NCI-H1694 treated with DMSO at 0.1 percent for 48 hours (cell line): ENCODE measurements at places on chromosomes 1 and 21.

DNA sequence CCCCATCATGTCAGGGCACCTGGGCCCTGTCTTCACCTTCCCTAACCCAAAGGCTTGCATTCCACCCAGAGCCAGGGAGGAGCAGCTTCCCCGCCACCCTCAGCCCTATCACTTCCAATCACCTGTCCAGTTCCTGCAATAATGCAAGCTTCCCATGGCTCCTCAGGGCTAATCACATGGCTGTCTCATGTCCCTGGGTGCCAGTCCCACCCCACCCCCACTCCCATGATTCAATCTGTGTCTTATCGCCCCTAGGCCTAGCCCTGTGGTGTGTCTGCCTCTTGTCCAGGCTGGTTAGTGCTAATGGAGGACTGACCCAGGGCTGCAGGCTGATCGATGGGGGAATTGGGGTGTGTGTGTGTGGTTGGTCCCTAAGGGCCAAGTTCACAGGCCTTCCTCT, 11.0 kb upstream of the PEAR1 start:
- DNase-seq = no peak

GRCh38 chr1:23341931-23342692, 2.0 kb downstream of the HNRNPR start:
- DNase-seq = no peak

DNA sequence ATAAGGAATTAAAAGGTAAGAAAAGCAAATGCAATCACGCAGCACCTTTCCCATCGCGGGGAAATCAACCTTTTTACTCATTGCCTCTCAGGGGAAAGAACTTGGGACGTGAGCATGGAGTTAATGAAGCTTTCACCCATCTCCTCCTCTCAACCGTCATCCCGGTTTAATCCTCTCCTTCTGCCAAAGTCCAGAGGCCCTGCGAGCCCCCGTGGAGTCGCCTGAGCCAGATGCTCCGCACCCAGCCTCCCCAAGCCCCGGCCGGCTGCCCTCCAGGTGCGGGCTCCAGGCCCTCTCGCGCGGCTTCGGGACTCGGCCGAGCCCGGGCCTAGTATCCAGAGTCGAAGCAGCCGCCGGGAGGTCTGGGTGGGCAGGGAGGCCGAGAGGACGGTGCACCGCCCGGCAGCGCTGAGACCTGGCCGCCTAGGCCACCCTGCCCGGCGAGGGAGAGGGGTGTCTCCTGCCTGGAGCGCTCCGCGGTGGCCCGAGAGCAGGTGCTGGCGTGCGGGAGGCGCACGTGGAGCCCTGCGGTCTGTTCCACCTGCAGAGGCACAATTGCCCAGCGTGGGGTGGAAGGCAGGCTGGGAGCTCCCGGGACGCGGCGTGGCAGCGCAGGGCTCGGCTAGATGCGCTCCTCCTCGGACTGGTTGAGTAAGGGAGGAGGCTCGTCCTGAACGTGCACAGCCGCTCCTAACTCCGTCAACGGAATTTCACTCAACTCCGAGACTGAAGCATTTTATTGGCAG, 218.5 kb downstream of the SDCCAG8 start:
- no peak for DNase-seq

- no peak for DNase-seq
Observed at GRCh38 chr1:9368356-9368755, 75.7 kb downstream of the SPSB1 start.

DNA sequence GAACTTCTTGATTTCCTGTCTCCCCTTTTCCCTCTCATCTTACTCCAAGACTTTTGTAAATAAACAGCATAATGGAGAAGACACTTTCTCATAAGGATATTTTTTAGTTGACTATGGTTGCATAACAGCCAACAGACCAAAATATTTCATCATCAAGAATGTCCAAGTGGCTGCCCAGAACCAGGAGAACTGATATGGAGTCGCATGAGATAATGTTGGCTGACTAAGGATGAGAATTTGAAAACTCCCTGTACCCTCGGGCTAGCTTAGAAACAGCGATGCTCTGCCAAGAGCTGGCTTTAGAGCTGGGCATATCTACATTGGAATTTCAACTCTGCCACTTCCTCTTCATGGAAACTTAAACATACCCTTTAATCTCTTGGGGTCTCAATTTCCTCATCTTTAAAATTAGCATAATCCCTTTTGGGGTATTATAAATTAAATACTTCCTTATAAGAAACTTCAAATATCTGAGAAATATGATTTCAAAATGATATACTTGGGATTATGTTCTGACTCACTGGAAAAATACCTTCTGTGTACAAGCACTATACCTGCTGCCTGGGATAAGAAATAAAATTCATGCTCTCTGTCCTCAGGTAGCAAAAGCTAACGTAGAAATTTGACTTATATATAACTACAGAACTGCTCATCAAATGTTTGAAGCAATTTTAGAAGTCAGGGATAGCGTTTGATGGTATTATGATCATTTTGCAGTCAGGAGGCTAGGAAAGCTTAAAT, 777.3 kb downstream of the LTN1 start:
- DNase-seq = no peak

GRCh38 chr1:114346480-114347029, 164.4 kb downstream of the TRIM33 start:
- peak; percentile 90 for DNase-seq

- DNase-seq = no peak
Observed at GRCh38 chr21:33028773-33029384, 3.1 kb downstream of the OLIG2 start.

DNA sequence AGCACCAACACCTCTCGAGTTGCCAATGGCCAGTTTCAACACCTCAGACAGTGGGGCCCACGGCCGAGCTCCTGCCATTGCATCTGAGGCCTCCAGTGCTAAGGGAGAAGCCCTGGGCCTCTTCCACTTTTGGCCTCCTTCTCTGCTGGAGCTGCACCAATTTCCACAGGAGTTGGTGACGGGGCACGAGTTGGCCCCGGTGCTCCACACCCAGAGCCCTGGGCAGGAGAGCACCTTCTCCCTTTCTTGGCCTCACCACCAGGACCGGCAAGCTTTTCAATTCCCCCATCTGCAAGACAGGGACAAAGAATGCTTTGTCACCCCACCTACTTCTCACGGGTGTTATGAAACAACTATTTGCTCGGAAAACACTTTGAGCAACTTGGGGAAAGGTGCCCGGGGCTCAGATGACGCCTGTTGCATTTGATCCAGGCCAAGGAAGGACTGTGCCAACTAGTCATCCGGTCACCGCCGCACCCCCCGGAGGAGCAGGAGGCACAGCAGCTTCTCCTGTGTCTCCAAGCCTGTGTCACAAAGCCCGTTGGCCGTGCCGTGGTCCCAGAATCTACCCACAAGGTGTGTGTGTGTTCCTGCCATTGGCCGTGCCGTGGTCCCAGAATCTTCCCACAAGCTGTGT, 55.2 kb downstream of the TOMM20 start:
- DNase-seq = no peak

DNA sequence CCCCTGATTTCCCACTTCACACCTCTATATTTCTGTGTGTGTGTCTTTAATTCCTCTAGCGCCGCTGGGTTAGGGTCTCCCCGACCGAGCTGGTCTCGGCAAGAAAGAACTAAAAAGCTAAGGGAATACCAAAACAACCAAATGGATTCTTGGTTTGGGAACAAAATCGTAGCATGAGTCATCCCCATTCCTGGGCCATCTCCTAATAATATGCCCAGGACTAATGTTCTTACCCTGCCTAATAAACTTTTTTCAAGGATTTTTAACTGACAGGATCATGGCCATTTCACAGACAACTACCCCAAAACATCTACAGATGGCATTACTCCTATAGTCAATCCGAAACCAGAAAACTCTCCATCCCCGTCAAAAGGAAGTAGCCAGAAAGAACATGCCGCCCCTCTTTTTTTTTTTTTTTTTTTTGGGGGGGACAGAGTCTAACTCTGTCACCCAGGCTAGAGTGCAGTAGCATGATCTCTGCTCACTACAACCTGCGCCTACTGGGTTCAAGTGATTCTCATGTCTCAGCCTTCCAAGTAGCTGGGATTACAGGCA, 4.1 kb upstream of the HPDL start:
- DNase-seq = no peak

DNA sequence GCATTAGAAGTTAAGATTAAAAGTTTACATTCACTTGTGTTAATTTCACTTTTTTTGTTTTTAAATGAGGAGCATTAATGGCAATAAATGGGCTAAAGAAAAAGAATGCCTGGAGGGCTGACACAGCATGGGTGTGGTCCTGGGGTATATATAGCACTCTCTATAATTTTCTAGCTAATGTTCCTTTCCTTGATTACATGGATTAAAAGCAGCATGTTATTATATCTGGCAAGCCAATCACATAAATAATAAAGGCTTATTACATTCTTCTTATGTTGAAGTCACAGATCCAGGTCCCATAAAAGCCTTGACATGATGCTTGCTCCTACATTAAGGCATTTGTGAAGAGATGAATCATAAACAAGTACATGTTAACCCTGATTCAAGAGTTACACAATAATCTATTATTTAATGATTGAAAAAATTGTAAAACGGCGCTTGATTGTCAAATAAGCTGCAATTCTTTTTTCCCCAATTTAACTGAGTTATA, 91.4 kb downstream of the LYPLAL1 start:
- no peak for DNase-seq

DNA sequence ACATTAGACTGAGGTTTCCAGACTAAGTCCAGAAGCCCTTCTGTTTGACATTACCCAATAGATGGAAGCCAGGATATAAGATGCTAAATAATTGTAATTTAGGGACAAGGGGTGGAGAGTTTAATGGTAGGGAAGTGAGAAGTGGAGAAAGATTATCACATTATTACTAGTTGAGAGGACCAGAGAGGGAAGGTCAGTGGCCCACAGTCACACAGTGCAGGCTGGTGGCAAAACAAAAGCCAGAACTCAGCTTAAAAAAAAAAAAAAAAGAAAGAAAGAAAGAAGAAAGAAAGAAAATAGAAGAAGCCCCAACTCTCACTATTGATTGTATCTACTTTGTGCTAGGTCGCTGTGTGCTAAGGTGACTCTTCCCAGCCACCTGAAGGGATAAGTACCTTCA, 41.6 kb upstream of the WNT4 start:
- no peak for DNase-seq

- DNase-seq = no peak
Observed at GRCh38 chr1:18088077-18088594, 19.5 kb upstream of the IGSF21 start.

GRCh38 chr1:37040773-37041172, 6.5 kb upstream of the GRIK3 start:
- no peak for DNase-seq

- DNase-seq = no peak
Observed at GRCh38 chr1:17258116-17258757, 9.3 kb downstream of the PADI3 start.

- DNase-seq = no peak
Observed at GRCh38 chr1:71089536-71090270, 8.9 kb upstream of the ZRANB2 start.

DNA sequence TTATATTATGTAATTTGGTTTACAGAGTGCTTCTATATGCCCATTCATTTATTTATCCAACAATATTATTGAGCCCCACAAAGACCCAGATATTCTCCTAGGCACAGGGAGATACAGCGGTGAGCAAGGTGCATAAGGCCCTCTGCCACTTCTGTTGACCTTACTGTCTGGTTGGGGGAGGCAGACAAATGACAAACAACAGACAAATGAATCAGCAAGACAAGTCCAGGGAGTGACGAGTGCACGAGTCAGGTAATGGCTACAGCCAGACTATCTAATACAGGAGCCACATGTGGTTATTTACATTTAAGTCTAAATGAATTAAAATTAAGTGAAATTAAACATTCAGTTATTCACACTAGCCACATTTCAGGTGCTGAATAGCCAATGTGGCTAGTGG, 22.0 kb upstream of the BCAR3 start:
- DNase-seq = no peak

- no peak for DNase-seq
Observed at GRCh38 chr1:182120411-182121258, 59.1 kb upstream of the ZNF648 start.

- peak; percentile 77 for DNase-seq
Observed at GRCh38 chr1:156475568-156476500, 24.7 kb downstream of the MEF2D start.

DNA sequence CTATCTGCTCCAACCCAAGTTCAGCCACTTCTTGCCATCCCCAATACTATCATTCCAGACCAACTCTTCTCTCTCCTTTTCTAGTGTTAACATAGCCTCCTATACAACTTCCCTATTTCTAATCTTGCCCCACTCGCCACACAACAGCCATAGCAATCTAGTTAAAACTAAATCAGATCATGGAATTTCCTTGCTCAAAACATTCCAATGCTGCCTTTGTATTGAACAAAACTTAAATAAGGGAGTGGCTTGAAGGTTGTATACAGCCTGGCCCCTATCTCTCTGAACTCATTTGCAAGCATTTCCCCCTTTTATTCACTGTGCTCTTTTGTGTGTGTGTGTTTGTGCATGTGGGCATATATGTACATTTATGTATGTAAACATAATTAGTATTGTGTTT, 118.1 kb upstream of the SGIP1 start:
- no peak for DNase-seq

GRCh38 chr1:153057375-153057774, at the start of gene SPRR2A:
SPRR2A (minus strand) TSS chr1:153057512; CDS start chr1:153056735, 777 bp downstream.
- DNase-seq = no peak

DNA sequence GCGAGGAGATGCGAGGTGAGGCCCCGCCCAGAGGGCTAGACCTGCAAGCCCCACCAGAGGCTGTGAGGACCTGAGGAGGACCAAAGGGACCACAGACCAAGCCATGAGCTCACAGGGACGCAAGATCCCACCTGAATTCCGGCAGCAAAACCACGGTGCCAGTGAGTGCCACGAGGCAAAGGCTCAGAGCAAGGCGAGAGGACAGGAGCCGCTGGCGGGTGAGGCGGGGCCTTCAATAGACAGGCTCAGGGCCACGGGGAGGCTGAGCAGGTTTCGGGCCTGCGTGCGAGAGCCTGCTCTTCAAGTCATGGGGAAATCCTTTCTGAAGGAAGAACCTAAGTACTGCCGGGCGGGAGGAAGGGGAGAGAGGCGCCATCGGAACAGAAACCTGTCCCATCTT, 7.1 kb upstream of the TMEM240 start:
- DNase-seq = no peak

- DNase-seq = no peak
Observed at GRCh38 chr1:94660994-94661393, 119.4 kb upstream of the F3 start.

DNA sequence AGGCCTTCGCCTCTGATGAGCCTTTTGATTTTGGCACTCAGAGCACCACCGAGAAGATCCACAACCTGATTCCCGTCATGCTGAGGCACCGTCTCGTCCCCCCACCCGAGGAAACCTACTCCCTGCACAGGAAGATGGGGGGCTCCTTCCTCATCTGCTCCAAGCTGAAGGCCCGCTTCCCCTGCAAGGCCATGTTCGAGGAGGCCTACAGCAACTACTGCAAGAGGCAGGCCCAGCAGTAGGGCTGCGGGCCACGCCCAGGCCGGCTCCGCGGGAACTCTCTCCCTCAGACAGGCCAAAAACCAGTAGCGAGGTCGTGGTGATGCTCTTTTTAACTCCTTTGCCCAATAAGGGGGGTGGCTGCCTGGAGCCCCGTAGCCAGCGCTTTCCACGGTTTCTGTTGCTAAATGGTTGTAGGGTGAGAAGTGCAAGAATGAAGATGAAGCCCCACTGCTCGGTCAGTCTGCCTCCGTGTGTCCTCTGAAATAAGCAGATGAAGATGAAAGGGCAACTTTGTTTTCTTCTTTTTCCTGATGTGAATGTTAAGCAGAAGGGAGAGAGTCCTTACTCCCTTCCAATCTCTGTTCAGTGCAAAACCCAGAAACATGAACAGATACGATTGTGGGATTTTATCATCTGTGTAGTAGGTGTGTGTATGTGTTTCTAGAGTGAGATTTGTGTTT, 46.5 kb downstream of the COQ8A start:
- no peak for DNase-seq

GRCh38 chr1:234604495-234605398, 5.2 kb downstream of the IRF2BP2 start:
- peak; percentile 37 for DNase-seq

GRCh38 chr1:224959115-224959514, 29.6 kb downstream of the DNAH14 start:
- DNase-seq = no peak
